CD4-positive, alpha-beta T cell treated with Interleukin-1 beta for 1 hour (primary cell): ENCODE measurements at places on chromosomes 5 and 9.

DNA sequence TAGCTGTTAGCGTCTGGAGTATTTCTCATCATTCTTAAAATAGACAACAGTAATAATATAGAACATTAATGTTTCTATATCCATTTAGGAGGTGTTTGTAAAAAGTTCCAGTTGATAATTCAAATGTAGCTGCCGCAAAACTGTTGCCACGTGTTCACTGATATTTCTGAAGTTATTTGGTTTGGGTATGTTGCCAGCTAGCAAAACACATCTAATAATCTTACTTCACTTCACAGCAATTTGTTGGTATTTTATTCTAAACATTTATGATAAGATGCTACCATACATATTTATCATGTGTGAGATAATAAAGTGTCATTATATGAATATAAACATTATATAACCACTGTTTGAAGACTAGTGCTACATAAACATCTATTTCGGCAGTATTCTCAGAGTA is 101.6 kb downstream of the CDH12 start:
- DNase-seq = no peak

- DNase-seq = no peak
Measured at GRCh38 chr9:136552117-136552703, 6.4 kb upstream of the NOTCH1 start.

- DNase-seq = no peak
Measured at GRCh38 chr5:122110987-122111386, 18.4 kb upstream of the ZNF474 start.

- peak; percentile 9 for DNase-seq
Measured at GRCh38 chr5:174793684-174794328, 69.4 kb downstream of the MSX2 start.

DNA sequence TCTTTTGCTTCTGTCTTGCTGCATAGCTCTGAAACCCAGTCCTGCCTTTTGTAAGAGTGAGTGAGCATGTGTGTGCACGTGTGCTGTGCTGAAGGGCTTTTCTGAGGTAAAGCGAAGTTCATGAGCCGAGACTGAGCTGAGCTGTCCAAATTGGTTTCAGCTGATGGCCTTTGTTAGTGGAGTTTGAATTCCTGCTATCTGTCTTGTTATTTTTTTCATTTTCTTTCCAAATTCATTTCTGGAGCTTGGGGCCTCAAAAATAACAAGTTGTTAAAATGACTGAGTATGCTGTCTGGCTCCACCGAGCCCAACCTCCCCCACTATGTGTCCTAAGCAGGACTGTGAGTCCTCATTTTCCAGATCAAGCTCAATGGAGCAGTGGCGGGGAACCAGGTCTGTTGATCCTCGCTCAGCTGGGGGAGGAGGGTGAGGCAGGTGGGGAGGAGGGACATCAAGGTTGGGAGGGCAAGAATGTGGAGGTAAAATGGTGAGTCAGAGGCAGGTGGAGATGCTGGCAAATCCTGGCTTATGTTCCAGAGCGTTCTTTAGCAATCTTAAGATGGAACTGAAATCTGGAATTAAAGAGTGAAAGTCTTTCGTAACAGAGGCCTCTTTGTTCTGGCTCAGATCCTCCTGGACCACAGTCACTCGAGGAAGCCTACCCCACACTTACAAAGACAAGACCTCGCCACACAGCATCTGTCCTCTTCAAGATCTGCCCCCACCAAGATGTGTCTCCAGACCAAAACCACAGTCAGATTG is 63.9 kb downstream of the SREK1 start:
- no peak for DNase-seq

DNA sequence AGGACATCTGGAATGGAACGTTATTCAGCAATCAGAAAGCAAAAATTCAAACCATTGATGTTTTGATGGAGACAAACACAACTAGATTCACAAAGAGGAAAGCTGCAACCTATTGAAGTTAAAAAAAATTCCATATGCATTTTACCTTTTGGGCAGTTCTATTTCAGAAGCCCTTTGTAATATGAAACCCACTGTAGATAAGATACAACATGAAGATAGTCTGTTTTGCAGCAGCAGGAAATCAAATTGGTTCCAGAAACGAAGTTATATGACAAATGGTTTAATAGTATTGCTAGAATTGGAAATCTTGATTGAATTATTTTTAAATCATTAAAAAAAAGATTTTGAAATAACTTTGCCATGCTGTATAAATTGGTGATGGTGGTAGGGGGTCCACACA is 872 bp downstream of the LIX1 start:
- DNase-seq = no peak

- DNase-seq = no peak
Measured at GRCh38 chr9:9912459-9912858, 700.3 kb downstream of the PTPRD start.

- DNase-seq = no peak
Measured at GRCh38 chr5:173435447-173435846, 107.2 kb upstream of the STC2 start.

DNA sequence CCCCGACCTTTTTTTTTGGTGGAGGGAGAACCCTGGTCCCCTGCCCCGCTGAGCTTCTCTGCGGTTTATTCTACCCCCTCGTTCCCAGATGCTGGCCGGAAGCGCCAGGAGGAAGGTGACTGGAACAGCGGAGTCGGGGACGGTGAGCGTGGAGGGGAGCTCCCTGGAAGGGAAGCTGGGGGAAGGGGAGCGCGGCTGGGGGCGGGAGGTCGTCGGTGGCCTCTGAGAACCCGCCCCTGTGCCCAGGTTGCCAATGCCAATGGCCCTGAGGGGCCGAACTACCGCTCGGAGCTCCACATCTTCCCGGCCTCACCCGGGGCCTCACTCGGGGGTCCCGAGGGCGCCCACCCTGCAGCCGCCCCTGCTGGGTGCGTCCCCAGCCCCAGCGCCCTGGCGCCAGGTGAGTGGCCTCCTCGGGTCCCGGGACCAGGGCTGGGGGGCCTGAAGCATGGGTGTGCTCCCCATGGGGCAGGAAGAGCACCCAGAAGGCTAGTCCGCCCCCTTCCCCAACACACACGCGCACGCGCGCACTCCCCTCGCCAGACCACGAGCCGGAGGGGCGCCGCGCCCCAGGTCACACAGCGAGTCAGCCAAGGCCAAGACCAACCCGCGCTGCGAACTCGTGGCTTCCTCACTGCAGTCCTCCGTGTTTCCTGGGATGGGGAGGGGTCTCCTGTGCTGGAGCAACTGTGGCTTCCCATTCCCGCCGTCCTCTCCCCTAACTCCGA is 10.6 kb downstream of the MYOZ3 start:
- peak; percentile 7 for DNase-seq

DNA sequence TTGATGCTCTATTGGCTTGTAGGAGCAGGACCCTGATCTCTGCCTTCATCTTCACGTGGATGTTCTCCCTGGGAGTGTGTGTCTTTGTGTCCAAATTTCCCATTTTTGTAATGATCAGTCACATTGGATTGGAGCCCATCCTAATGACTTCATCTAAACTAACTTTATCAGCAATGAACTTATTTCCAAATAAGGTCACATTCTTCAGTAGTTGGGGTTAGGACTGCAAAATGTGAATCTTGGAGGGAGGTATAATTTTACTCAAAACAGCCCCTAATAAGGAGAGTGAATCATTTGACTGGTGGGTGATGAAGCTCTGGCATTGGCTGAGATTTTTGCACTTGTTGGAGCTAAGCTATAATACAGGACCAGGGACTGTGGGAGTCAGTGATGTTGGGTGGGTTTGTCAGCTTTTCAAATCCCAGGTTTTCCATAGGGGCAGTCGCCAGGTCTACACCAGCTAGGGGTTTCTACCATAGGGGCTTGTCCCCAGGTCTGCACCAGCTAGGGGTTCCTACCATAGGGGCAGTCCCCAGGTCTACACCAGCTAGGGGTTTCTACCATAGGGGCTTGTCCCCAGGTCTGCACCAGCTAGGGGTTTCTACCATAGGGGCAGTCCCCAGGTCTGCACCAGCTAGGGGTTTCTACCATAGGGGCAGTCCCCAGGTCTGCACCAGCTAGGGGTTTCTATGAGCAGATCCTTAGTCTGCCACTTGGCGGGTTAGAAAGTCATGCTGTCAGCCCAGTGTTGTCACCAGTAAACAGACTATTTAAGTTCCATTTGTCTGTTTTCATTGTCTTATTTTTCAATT is 382.6 kb upstream of the DAP start:
- DNase-seq = no peak

- DNase-seq = no peak
Measured at GRCh38 chr9:136226680-136227407, 18.8 kb downstream of the QSOX2 start.

GRCh38 chr5:179973391-179973790 is 65.7 kb upstream of the TBC1D9B start:
- no peak for DNase-seq

DNA sequence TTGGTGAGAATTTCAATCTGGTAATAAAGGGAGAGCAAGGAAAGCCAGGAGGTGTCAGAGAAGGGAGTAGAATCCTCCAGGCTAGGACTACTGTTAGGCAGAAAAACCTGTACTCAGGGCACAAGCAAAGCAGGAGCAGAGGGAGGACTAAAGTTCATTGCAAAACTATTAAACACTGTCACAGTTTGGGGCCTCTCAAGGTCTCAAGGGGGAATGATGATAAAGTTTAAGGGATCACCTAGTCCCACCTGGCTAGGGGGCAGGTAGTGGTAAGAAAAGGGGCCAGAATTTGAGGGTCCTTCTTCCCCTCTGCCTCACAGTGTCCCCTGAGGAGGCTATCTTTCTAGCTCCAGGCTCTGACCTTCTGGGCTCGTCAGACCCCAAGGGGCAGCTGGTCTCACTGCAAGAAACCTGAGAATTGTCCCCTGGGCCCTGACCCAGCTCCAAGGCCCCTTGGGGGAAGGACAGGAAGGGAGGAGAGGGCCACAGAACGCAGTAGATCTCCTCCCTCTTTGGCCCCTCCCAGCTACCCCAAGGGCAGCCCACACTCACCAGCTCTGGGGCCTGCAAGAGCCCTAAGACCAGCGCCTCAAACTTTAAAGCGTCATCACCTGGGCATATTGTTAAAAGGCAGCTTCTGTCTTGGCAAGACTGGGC is 974 bp downstream of the CCDC69 start:
- DNase-seq = peak; percentile 67

DNA sequence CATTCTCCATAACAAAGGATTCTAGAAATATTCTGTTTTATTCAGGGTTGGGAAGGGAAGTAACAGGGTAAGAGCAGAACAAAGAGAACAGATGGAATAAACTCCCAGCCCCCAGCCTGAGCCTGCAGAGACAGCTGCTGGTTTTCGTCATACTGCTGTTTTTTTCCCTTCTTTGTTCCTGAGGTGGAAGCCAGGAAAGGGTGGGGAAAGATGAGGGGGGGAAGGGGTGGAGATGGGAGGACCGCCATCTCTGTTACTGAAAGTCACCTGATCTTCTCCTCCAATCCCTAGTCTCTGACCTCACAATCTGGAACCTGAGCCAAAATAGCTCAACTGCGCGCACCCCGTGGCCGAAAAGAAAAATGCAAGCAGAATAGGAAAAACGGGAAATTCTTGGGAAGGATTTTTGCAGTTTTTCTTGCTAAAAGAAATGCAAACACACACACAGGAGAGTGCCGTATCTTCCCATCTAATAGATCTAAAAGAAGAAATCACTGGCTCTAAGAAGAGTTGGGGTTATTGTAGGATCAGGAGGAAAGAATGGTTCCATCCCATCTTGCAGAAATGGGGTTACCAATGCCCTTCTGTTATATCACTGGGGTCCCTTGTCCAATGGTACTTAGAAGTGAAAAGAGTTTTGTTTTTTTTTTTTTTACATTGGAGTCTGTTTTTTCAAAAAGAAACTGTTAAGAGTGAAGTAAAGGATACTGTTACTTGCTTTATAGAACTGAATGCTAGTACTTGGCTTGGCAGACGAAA is 57.9 kb downstream of the DIAPH1 start:
- no peak for DNase-seq

- no peak for DNase-seq
Measured at GRCh38 chr9:107665057-107665456, 175.5 kb upstream of the KLF4 start.

- no peak for DNase-seq
Measured at GRCh38 chr5:172668594-172669071, 27.6 kb downstream of the NEURL1B start.

DNA sequence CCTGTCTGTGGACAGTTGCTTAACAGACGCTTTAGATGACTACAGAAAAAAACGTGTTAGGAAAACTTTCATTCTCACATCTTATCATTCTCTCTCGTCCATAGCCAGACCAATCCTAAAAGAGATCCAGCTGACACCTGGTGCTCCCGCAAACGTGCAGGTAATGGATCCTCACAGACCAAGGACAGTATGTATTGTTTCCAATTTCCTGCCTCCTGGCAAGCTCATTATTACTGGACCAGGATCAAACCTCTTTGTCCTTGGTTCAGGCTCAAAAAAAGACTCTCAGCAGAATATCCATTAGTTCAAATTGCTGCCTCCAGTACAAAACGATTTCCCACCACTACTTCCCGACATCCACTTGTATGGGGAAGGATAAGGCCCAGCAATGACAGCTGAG is 62.4 kb downstream of the SERINC5 start:
- DNase-seq = no peak

GRCh38 chr5:176692839-176693476 is 45.7 kb downstream of the TSPAN17 start:
- no peak for DNase-seq

DNA sequence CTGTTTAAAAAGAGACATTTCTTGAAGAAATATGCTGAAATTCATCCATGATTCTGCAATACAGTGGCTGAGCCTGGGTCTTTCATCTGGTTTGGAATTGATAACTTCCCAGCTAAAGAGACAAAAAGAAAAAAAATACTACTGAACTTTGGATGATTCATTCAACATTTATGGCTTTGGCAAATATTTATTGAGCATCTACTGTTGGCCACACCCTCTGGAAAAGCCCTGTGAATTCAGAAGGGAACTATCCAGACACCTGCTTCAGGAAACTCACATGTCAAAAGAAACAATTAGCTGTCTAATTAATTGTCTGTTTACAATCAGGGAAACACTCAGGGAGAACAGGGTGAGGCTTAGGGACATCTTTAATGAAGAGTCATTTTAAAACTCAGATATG is 17.8 kb upstream of the ZNF622 start:
- DNase-seq = no peak

- no peak for DNase-seq
Measured at GRCh38 chr9:84331119-84331809, 9.3 kb downstream of the SLC28A3 start.

- DNase-seq = no peak
Measured at GRCh38 chr5:74266836-74267235, 373.7 kb downstream of the ENC1 start.
